GM06990 (cell line): ENCODE measurements at places on chromosomes 12 and 14.

- no peak for DNase-seq
Observed at GRCh38 chr12:15801770-15802744, 12.9 kb upstream of the EPS8 start.

DNA sequence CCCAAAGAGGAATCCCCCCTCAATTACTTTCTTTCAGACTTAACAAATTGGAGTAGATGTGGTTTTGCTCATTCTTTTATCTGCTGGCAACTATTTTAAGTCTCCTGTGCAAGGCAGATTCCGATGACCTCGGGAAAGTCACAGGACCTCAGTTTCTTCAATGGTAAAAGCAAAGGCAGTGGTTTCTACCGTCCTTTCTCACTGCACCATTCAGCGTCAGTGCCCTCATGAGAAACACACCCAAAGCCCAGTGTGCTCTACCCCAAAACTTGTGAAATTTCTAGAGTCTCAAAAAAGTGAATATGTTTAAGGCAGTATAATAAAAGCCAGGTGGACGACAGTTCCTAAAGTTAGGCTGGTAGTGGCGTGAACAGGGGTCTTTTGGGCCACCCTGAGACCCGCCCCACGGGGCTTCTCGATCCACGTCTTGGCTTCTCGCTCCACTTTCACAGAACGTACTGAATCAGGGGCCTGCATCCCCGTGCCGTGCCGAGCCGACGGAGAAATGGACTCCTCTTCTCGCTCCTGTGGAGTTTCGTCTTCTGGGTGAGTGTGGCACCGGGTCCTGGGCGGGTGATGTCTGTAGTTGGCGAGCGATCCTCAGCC, 1.3 kb upstream of the ARHGAP5 start:
- DNase-seq, result no peak

DNA sequence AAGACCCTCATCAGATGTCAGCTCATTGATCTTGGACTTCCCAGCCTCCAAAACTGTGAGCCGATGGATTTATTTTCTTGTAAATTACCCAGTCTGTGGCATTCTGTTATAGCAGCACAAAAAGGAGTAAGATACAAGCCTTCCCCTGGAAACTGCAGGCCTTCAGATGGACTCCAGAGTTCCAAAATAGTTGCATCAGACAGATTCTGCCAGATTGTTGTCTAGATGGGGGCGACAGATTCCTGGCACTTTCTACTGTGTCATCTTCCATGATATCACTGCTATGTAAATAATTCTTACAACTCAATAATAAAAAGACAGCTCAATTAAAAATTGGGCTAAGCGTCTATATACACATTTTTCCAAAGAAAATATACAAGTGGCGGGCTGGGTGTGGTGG, 17.2 kb upstream of the MARK3 start:
- no peak for DNase-seq

- no peak for DNase-seq
Observed at GRCh38 chr14:93200553-93200952, 6.3 kb downstream of the GON7 start.

DNA sequence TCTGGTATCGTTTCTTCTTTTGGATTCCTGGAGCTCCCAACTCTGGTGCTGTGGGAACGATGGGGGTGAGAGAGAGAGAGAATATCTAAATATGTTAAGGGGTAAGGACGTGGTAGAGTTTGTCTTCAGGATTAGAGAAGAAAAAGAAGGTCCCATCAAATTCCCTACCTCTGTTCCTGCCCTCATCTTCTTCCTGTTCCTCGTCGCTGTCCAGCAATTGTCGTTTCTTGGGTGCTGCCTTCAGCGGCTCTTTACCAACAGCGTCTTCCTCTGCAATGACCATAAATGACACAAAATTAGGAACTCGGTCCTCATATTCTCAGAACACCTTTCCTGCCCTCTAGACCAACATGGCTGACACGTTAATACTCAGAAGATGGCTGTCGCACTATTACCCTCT, 31.5 kb downstream of the TIMELESS start:
- no peak for DNase-seq

DNA sequence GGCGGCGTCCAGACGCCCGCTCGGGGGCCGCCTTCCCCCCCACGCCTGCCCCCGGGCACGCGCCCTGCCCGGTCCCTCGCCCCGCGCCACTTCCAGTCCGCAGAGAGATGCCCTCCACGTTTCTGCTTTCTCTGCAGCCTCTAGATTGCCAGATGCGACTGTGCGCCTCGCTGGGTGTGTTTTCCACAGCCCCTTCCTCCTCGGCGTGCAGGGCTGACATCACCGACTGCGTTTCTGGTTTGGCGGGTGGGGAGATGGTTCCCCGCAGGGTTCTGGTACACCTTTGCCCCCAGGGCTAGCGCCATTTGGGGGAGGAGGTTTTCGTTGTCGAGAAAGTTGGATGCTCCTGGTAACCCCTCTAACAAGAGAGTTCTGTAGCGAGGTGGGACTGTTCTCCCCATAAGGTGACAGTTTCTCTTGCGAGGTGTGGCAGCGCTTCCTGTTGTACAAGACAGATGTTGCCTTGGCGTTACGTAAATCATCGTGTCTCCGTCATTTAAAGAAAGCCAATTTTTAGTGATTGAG, 1.5 kb downstream of the CALM1 start:
- DNase-seq, result peak; percentile 68

- DNase-seq, result no peak
Observed at GRCh38 chr14:80354860-80355581, 143.7 kb upstream of the DIO2 start.

DNA sequence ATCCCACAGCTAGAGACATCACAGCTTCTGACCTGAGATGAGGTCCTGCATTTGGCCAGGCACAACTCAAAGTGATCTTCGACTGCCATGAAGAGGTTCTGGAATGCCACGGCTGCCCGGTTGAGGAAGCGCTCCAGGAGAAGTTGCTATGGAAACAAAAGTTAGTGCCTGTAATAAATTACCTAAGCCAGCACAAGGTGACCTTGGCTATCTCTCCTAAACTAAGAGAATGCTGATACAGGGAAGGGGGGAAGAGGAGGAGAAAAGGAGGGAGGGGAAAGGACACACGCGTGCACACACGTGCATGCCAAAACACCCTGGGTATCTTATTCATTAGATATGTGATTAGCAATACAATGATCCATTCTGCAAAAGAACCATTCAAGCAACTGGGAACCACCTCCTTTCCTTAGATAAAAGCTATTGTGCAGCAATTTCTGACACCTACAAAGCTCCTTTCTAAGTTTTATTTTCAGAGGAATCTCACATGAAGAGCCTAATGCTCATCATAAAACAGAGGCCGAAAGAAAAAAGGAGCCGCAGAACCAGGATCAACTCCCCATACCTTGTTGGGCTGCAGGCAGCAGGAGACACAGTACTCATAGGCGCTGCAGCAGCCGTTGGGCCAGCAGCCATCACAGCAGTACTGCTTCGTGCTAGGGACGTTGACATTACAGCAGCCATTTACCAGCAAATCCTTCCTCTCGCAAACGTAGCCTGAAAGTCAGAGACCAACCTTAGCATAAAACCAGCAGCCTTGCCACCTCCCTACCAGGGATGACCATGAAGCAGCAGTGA, 17.9 kb downstream of the SPRING1 start:
- no peak for DNase-seq

DNA sequence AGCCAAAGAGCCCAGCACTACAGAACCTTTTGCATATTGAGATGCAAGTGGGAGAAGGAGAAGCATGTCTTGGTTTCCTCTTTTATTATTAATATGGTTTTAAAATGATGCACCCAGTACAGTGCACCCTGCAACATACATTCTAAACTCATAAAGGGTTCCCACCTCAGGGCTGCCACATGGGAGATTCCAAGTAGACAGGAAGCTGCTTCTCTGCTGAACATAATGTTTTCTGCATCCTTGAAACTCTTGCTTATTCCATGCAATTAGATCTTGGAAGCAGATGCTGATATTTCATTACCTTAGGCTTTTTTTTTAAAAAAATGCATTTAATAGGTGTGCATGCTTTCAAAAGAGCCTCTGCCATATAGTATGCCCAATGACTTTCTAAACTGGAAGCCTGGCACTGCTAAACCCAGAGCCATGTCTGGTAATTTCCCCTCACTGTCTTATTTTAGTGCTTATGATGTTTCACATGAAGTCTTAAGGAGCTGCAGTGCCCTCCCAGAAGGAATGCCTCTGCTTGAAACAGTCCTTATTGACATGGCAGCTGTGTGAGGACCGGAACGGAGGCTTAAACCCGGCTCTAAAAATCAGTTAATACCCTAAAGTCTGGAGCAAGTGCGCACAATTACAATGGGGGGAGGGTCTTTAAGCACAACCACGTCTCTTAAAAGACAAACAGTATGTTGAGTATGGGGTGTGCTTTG, 2.0 kb upstream of the SIX1 start:
- no peak for DNase-seq

GRCh38 chr14:59454139-59454538, 11.0 kb downstream of the GPR135 start:
- DNase-seq, result no peak

DNA sequence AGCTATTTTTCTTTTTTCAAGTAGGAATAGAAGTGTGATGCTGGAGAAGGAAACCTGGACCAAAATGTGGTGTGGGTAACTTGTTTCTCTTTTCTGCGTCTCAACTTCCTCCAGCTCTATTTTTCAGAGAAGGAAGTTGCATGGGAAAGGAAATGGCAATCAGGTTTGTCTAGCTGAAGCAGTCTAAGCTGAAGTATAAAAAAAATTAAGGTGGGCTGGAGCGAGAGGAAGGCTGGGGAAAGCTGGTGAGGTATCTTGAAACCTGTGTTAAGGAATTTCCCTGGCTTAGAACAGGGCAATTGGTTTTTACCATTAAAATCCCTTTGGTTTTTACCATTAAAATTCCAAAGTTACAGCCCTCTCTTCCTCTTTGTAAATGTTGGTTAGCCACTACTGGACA, 34.2 kb upstream of the NINJ2 start:
- DNase-seq, result no peak

DNA sequence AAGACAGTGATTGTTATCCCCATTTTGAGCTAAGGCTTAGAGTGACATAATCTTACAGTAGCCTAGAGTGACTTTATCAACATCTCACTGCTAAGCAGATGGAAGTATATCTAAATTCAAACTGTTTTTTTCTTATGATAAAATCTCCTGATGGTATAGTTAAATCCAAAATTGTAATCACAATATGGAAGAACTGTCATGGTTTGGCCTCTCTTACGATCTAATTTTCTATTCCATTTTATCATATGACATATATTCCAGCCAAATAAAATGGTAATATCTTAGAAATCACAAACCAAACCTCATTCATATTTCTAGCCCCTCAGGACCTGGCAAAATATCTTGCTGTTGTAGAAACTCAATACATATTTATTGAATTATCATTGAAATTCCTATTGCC, 864.7 kb downstream of the SLC6A15 start:
- DNase-seq, result no peak

DNA sequence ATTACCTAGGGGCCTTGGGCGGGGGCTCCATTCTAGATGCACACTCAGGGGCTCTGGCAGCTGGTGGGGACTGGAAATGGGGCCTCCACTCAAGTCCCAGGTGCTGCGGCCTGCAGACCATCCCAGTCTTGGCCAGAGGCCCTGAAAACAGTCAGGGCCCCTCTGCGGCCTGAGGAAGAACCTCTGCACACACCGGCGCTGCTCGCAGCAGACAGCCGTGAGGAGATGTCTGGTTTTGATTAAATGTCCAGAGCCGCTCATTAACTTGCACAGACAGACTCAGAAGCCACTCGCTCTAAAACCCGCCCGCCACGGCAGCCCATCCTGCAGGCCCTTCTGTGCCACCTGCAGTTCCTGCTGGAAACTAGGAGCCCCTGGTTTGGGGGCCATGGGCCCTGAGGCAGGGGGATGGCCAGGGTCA, 36.4 kb upstream of the NCOR2 start:
- no peak for DNase-seq

DNA sequence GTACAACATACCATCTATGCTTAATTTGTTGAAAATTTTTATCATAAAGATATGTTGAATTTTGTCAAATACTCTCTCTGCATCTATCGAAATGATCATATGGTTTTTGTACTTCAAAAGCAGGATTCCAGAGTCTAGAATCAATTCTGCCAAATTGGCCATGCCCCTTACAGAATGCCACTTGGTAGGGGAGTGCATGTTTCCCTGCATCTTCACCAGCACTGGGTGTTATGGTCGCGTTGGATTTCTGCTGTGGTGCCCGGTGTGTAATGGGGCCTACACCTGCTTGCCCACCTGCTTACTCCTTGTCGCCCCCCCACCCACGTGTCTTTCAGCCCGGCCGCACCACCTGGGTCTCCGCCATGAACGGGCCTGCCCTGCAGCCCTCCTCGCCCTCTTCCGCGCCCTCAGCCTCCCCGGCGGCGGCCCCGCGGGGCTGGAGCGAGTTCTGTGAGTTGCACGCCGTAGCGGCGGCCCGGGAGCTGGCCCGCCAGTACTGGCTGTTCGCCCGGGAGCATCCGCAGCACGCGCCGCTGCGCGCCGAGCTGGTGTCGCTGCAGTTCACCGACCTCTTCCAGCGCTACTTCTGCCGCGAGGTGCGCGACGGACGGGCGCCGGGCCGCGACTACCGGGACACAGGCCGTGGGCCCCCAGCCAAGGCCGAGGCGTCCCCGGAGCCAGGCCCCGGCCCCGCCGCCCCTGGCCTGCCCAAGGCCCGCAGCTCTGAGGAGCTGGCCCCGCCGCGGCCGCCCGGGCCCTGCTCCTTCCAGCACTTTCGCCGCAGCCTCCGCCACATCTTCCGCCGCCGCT, 12.3 kb downstream of the SH2B3 start:
- DNase-seq, result no peak

GRCh38 chr12:53082637-53083175, 3.5 kb upstream of the SPRYD3 start:
- DNase-seq, result no peak

DNA sequence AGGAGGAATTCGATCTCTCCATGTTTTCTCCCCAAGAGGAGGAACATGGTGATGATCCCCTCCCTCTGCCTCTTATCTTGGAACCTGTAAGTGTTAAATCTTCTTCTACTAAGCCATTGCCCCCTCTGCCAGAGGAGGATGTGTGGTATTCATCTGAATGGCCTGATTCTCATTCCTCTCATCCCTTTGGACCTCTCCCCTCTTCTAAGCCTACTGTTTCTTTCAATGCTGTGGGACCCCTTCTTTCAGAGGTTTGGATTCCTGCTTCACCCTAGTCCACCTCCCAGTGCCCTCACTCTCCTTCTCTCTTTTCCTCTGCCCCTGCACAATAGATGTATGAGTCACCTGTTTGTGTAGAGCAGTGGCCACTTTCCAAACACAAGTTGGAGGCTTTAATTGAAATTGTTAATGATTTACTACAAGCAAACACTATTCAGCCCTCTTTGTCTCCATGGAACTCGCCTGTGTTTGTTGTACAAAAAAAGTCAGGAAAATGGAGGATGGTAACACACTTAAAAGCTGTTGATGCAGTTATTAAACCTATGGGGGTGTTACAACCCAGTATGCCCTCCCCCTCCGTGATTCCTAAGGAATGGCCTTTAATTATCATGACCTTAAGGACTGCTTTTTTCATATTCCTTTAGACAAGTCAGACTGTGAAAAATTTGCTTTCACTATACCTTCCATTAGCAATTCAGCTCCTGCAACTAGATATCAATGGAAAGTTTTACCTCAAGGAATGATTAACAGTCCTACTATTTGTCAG, 192.1 kb upstream of the ALG10B start:
- DNase-seq, result no peak

- no peak for DNase-seq
Observed at GRCh38 chr12:56062996-56063395, 17.0 kb upstream of the ERBB3 start.

- no peak for DNase-seq
Observed at GRCh38 chr14:104794631-104794992, 936 bp downstream of the AKT1 start.
